ENCODE measurements at places on chromosomes 5 and 9. TPM values are rescaled to one million over a fixed set of nuclear protein-coding genes. Genes with fewer than 3 reads are reported as not detected.

Gene C5orf52
- not detected for total RNA-seq

Gene P4HA2
- total RNA-seq: 0.44 TPM

Gene TRPM3
- not detected for total RNA-seq

Gene LOX
- not detected for total RNA-seq

Gene SPINK14
- not detected for total RNA-seq

Gene TLX3
- total RNA-seq: not detected

Gene SLC9A3
- 0.42 TPM for total RNA-seq

Gene PKD2L2
- not detected for total RNA-seq

Gene IL33
- not detected for total RNA-seq

Gene SMIM33
- not detected for total RNA-seq

Gene SLC34A3
- not detected for total RNA-seq

Gene NEUROG1
- total RNA-seq: not detected

Gene SLC6A19
- not detected for total RNA-seq

Gene CCDC180
- total RNA-seq: 4.0 TPM

Gene RMRP
- 8,247 TPM for total RNA-seq

Gene ARHGEF39
- 0.59 TPM for total RNA-seq

Gene DBH
- not detected for total RNA-seq

Gene NDST1
- total RNA-seq: 8.1 TPM

Gene SPINK4
- total RNA-seq: not detected

Gene PFN3
- not detected for total RNA-seq

Gene SPAAR
- total RNA-seq: not detected

Gene CARTPT
- not detected for total RNA-seq

Gene ERCC8
- total RNA-seq: 10.7 TPM

Gene KIF24
- total RNA-seq: 0.71 TPM

Gene N4BP3
- 17.4 TPM for total RNA-seq

Gene OMD
- total RNA-seq: not detected

Gene POMT1
- 29.8 TPM for total RNA-seq

Gene FBP2
- total RNA-seq: not detected

Gene ALAD
- total RNA-seq: 24.3 TPM

Gene FAT2
- total RNA-seq: 0.02 TPM

Gene FST
- total RNA-seq: not detected

Gene NFIB
- not detected for total RNA-seq

Gene RELL2
- total RNA-seq: 16.8 TPM

Gene PCA3
- not detected for total RNA-seq

Gene TYRP1
- total RNA-seq: not detected

Gene SLC36A3
- total RNA-seq: not detected

Gene GFRA3
- total RNA-seq: not detected

Gene SUSD3
- total RNA-seq: 9.1 TPM

Gene PTGER4
- total RNA-seq: 66.3 TPM

Gene SLC6A18
- total RNA-seq: not detected

All from activated B cell treated with CpG ODN at 0.5 μM for 24 hours (primary cell).